ENCODE measurements at places on chromosomes 11 and 22.

GRCh38 chr11:118892964-118893363 is 9.3 kb downstream of the CXCR5 start:
- DNase-seq, result no peak

- no peak for DNase-seq
Measured at GRCh38 chr11:40514124-40514523, 945.3 kb downstream of the LRRC4C start.

DNA sequence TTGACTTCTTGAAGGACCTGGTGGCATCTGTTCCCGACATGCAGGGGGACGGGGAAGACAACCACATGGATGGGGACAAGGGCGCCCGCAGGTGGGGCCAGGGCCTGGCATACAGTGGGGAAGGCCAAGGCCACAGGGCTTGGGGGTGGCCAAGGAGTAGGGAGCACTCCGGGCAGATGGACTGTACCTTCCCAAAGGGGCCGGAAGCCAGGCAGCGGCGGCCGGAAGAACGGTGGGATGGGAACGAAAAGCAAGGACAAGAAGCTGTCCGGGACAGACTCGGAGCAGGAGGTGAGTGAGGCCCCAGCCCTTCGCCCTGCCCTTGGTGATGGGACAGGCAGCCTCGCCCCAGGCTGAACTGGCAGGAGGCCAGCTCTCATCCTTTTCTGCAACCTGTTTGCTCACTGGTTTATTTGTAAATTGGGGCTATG is 1.2 kb downstream of the DRAP1 start:
- no peak for DNase-seq

GRCh38 chr11:12287009-12287373 is 90.4 kb upstream of the PARVA start:
- no peak for DNase-seq

- DNase-seq, result no peak
Measured at GRCh38 chr11:77199137-77199745, 71.2 kb downstream of the MYO7A start.
